ENCODE measurements at places on chromosomes 7 and 10.

DNA sequence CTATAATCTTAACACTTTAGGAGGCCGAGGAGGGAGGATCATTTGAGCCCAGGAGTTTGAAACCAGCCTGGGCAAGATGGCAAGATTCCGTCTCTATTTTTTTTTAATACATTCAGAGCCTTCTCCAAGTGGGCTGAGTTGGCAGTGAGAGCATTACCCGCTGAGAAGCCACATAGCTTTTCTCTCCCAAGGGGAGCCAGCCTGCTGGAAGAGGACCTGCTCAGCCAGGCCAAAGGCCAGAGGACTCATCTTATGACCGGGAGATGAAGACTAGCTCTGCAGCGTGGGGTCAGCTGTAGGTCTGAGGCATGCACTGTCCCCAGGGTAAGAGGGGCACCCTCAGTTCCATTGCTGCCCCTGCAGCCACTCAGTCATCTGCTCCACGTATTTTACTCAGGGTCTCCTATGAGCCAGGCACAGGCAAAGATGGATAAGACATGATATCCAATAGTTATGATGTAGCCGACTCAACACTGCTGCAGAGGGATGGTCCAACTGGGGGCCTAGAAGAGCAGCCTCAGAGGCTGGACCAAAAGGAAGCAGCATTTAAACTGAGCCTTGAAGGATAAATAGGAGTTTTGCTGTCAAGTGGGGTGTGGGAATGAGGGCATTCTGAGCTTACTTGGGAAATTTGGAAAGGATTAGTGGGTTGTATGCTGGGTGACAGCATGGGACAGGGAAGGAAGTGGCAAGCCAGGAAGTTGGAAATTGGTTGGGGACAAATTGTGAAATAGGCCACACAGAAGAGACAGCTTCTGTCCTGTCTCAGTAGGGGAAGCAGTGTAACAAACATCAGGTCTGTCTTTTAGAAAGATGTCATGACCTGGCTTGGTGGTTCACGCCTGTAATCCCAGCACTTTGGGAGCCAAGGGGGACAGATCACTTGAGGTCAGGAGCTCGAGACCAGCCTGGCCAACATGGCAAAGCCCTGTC, 1.6 kb upstream of the MARVELD1 start:
- no peak for DNase-seq

- DNase-seq: no peak
These were observed 35.6 kb downstream of the TAF3 start for GRCh38 chr10:7853890-7854289.

GRCh38 chr7:133820584-133820983, 306.6 kb upstream of the LRGUK start:
- no peak for DNase-seq

DNA sequence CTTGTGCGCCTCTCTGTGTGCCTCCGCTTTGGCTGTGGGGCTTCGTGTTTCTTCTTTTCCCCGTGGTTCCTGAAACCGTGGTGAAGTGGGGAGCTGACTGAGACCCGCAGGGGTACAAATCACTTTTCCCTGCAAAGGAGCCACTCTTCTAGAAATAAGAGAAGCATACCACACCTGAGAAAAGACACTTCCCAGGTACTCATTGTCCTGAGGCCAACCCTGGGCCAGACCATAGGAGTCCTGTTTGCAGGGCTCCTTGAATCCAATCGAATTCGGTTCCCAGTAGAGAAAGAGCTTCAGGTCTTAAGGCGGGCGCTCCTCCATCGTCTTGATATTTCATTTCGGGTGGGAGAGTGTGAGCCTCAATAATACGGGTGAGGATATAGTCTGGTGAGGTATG, 32.4 kb upstream of the ZNF273 start:
- DNase-seq: no peak

GRCh38 chr10:115503546-115503945, 410.4 kb downstream of the ATRNL1 start:
- no peak for DNase-seq

- no peak for DNase-seq
These were observed 64.0 kb downstream of the PDZD8 start for GRCh38 chr10:117311261-117311660.

Data from activated naive CD4-positive, alpha-beta T cell (primary cell).